ENCODE measurements at places on chromosomes 13 and 19.

- DNase-seq: no peak
Measured at GRCh38 chr19:17920527-17920926, 12.3 kb upstream of the CCDC124 start.

GRCh38 chr19:52967772-52968171, 5.1 kb upstream of the ZNF816 start:
- DNase-seq: no peak

GRCh38 chr13:114108141-114108761, 24.2 kb downstream of the RASA3 start:
- DNase-seq: no peak

GRCh38 chr19:13778847-13779246, 4.6 kb downstream of the C19orf53 start:
- no peak for DNase-seq

GRCh38 chr19:48961051-48961649, 4.0 kb upstream of the FTL start:
- DNase-seq: no peak

DNA sequence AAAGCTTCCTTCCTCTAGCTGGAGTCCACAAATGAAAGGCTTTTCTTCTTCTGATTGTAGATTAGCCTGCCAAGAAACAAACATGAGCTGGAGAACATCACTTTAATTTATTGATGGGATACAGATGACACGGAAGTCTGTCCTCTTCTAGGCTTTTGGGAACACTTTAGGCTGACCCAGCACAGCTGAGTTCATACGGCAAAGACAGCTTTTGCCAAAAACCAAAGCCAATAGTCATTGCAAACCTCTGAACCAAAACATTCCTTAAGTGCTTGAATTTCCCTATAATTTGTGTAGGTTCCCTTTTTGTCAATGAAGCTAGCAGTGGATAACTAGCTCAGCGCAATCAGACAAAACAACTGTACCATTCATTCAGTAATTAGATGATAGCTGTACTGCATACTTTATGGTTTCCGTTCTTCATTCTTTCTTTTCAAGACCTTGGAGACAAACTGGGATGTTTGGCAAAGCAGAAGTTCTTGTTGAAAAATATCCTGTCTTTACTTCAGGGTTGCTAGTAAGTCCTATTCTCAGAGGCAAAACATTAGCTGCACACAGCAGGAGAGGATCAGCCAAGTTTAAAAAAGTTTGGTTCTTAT, 95.7 kb upstream of the SPRY2 start:
- DNase-seq: no peak

GRCh38 chr19:11382898-11383705, 1.0 kb downstream of the EPOR start:
- peak; percentile 73 for DNase-seq

DNA sequence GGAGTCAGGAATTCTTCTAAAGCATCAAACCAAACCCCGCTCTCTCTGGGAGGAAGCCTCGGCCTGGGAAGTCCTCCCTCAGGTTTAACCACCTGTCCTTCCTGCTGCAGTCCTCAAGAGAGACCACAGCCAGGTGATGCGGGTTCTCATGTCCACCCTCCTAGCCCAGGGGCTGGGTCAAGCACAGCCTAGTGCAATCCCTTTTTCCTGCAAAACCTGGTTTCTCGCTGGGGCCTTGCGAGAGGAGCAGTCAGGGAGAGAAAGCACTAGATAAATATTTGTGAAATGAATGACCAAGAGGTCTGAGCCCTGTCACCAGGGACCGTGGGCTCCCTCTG, 2.4 kb downstream of the SLC8A2 start:
- DNase-seq: no peak

DNA sequence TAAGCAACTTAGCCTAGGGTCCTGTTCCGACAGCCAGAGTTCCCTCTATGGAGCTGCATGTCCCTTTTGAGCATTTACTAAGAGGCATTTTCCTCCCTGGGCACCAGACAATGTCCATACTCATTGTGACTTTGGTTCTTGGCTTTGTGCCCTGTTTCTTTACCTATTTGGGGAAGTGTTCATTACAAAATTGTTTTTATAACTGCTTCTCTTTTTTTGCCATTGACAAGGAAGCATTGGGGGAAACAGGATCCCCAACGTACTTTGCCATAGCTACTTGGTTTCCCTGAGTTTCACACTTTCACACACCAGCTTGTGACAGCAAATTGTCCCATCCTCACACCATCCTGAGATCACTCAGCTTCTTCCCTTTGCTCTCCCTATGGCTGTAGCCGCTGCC, 81.1 kb upstream of the SIAH3 start:
- DNase-seq: no peak

- no peak for DNase-seq
Measured at GRCh38 chr19:32200312-32201038, 144.9 kb upstream of the ZNF507 start.

DNA sequence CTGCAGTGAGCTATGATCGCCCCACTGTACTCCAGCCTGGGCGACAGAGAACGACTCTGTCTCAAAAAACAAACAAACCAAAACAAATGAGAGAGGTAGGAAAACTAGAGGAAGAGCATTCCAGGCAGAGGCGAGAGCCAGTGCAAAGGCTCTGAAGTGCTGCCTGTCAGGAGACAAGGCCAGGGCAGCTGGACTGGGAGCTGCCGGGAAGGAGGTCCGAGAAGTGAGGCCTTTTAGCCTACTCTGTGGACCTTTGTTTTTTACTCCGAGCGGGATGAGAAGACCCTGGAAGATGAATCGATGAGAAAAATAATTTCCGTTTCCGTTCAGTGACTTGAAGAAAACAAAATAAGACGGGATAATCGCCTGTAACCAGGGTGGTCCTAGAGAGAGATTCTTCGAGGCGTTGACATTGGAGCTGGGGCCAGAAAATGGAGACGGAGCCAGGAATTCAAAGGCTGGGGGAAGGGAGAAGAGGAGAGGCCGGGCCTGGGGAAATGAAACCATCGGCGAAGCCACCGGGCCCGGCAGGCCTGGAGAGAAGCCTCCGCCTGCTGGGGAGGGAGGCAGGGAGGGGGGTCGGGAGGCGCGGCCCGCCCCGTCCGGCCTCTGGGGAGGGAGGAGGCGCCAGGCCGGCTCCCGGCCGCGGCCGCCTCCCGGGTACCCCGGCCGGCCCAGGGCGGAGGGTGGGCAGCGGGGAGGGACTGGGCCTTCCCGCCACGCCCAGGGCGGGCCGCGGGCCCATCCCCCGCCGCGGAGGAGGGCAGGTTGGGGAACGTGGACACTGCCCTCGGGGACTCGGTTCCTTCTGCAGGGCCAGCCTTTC, 7.8 kb upstream of the SERTAD1 start:
- peak; percentile 79 for DNase-seq

DNA sequence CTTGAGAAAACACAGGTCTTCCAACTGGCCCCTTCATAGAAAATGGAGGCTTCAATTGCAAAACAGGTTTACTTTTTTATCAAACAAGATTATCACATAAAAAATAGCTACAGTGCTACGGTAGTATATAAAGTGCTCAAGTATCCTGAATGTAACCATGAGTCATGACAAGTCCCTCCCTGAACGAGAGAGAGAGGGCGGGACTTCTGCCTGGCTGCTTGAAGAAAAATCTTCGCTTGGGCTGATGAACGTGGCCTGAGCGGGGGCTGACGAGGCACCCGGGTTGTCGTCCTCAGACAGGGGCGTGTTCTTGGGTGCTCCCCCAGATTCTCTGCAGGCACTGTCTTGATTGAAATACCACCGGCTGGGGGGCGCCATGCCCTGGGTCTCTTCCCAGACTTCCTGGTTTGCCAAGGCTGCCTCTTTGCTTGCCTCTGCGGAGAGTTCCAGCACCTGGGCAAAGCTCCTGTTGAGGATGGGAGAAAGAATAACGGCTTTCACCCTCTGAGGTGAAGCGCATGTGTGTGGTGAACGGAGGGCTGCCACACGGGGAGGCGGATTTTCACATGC, 23.2 kb upstream of the CPAMD8 start:
- no peak for DNase-seq

DNA sequence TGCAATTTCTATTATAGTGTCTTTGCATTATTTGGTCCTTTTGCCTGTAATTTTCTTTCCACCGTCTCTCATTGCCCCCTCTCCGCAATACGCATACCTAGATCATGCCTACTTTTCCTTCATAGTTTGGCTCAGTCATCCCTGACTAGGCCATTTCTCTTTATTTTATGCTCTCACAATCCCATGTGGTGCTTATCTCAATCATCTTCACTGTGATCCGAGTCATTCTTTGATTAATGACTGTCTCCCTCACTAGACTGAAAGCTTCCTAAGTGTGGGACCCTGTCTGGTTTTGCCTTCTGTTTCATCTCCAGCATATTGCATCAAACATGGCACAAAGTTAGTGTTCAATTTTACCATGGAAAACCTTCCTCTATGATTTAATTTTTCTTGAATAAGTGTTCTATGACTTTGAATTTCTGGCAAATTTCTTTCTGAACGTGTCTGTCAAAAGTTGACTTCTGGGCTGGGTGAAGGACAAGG, 43.7 kb upstream of the OLFM4 start:
- no peak for DNase-seq

GRCh38 chr19:32818536-32818935, 51.0 kb downstream of the SLC7A9 start:
- DNase-seq: no peak

DNA sequence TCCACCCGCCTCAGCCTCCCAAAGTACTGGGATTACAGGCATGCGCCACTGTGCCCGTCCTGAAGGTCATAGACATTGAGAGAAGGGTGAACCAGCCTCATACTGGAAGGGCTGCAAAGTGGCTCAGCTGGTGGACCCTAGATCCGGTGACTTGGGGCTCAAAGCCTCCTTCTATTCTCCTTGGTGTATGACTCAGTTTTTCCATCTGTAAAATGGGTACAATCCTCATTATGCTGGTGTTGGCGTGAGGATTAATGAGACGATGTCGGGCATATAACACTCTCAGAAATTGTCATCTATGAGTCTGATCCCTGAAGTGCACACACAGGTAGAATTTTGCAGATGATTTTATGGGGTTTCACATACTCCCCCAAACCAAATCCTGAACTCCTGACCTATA, 5.8 kb upstream of the CAMSAP3 start:
- no peak for DNase-seq

DNA sequence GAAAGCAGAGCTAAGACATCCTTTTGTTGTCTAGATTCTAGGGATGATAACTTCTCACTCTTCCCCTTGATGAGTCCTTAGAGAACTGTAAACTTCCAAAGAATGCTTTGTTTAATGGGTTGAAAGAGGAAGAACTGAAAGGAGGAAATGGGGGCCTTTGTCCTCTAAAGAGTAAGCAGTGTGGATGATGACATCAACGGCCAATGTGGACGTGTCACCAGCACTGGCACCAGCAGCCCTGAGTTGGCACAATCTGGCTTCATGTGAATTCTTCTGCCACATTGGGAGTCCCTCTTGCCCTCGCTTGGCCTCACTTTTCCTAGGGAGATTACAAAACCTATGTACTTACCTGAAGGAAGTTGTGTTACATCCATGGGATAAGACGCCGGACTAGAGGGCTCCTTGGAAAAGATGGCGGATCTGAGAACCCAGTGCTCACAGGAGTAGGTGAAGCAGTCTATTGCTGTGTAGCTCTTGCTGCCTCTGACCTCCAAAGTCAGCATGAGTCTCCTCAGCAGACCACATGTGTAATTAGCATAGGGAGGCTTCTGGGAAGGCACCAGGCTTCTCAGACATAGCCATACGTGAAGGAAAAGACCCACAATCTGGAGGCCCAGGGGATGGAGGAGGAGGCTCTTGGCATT, 62.8 kb downstream of the RGCC start:
- DNase-seq: no peak

GRCh38 chr19:400976-401865, 7.7 kb downstream of the C2CD4C start:
- no peak for DNase-seq

DNA sequence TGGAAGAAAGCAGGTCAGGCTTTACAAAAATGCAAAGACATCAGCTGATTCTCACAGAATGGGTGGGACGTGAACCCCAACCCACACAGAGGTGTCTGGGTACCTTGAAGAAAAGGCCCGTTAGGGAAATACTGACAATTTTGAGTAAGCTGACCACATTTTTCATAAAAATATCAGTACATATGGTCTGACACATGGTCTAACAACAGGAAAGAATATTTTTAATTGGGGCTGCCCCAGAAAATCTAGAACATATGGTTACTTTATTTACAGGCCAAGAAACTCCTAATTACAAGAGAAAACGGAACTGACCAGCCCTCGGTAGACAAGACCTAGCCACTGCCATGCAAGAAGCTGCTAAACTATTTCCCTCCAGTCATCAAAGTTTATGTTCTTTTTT, 48.7 kb upstream of the ITM2B start:
- DNase-seq: no peak

Data from HuH-7.5 (cell line).